ENCODE measurements at places on chromosomes 11 and 22.
A peak's percentile ranks its signal among the peaks of the same experiment; 100 is the strongest.

- DNase-seq, result no peak
Measured at GRCh38 chr22:30564761-30565119, 9.7 kb downstream of the GAL3ST1 start.

- DNase-seq, result no peak
Measured at GRCh38 chr11:122853261-122853660, 15.0 kb downstream of the CRTAM start.

DNA sequence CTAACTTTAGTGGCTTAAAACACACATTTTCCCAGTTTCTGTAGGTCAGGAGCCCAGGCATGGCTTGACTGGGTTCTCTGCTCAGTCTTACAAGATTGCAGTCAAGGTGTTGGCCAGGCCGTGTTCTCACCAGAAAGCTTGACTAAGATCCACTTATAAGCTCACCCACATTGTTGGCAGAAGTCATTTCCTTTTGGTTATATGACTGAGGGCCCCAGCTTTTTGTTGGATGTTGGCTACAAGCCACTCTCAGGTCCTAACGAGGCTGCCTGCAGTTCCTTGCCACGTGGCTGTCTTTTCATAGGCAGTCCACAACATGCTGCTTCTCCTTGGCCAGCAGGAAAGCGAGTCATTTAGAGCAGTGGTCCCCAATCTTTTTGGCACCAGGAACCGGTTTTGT is 79.3 kb upstream of the CRTAM start:
- no peak for DNase-seq

DNA sequence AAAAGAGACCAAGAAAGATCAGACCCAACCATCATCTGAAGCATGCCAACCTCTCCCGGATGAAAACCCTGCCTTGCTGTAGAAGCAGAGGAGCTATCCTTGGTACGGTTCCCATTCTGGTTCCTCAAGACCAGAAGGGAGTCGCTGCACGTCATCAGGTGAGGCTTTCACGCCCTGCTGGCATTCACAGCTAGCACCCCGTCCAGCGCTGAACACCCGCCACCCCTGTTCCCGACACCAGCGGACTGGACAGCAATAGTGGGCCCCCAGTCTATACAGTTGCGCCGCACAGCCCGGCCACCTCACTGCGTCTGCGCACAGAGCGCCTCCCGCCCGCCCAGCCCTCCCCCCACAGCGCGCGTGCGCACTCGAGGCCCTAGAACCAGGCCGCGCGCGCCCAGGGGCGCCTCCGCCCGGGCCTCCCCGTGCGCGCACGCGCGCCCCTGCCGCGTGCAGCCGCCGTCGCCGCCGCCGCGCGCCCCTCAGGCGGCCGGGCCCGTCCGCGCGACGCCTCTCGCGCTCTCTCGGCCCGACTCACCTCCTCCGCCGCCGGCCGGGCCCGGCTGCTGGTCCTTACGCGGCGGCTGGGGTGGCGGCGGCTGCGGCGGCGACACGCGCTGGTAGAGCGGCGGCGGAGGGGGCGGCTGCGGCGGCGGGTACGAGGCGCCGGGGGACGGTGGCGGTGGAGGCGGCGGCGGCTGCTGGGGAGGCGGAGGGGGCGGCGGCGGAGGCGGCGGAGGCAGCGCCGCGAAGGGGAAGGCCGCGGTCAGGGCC is 706 bp downstream of the SF1 start:
- DNase-seq, result peak; percentile 74

GRCh38 chr11:114040706-114041211 is 18.8 kb upstream of the ZBTB16 start:
- no peak for DNase-seq

DNA sequence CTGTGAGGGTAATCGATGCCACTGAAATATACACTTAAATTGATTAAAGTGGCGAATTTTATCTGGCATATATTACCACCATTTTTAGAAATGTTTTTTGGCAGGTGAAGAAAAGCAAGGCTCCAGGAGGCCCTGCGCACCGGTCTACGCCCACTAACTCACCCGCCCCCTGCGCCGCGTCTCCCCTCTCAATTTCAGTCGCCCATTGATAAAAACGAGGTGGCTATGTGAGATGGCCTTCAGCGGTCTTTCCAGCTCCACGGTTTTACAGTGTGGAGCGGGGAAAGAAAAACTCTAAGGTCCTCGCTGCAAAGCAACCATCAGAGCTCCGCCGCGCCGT is 602 bp upstream of the AQP11 start:
- DNase-seq, result no peak

- DNase-seq, result no peak
Measured at GRCh38 chr22:37502342-37503182, 16.4 kb upstream of the MFNG start.

DNA sequence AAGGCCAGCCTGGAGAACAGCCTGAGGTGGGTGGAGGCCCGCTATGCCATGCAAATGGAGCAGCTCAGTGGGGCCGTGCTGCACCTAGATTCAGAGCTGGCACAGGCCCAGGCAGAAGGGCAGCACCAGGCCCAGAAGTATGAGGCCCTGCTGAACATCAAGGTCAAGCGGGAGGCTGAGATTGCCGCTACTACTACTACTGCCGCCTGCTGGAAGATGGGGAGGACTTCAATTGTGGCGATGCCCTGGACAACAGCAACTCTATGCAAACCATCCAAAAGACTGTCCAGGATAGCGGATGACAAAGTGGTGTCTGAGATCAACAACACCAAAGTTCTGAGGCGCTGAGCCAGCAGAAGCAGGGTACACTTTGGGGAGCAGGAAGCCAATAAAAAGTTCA is 3.1 kb upstream of the TMEM218 start:
- DNase-seq, result no peak

DNA sequence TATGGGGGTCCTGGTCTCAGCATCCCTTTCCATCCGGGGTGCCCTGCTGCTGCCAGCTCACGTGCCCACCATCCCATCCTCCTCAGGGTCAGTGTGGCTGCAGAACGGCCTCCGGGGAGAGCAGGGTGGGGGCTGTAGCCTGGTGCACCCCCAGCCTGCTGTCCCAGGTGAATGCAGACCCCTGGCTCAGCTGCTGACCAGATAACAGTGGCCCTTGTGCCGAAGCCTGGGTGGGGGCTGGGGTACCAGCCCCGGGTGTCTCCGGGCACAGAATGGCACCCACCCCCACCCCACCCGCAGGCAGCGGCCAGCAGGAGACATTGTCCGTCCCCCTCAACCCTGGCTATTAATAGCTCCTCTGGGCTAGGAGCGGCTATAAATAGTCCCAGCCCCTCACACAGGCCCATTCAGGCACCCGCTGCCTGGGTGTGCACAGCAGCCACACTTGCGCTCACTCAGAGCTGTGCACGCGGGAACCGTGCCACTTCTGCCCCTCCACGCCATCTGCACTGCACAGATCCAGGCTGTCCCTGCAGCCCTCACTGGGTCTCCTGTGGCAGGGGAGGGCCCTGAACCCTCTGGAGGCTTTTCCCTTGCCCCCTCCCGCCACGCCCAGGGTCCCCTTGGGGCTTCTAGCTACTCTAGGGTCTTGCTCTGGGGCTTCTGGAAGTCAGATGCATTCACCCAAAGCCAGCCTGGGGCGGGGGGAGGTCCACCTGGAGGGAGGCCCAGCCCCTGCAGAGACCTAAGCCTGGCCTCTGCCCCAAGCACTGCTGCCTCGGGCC is 18.7 kb downstream of the CRELD2 start:
- DNase-seq, result no peak

DNA sequence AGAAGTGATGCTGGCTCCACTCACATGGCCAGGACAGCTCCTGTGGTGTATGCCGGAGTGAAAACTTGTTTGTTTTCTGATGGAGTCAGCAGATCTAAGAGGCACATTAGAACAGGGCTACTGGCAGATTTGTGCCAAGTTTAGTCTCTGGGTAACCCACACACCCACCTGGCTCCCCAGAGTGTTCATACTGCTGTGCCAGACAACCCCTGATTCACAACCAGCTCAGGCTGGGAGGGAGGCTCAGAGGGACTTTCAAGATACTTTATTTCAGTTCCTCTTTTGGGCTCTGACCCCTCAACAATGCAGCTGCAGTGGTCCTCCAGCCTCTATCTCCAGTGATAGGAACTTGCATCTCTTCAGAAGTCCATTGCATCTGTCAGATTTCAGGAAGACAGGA is 8.5 kb downstream of the NTM start:
- DNase-seq, result no peak

DNA sequence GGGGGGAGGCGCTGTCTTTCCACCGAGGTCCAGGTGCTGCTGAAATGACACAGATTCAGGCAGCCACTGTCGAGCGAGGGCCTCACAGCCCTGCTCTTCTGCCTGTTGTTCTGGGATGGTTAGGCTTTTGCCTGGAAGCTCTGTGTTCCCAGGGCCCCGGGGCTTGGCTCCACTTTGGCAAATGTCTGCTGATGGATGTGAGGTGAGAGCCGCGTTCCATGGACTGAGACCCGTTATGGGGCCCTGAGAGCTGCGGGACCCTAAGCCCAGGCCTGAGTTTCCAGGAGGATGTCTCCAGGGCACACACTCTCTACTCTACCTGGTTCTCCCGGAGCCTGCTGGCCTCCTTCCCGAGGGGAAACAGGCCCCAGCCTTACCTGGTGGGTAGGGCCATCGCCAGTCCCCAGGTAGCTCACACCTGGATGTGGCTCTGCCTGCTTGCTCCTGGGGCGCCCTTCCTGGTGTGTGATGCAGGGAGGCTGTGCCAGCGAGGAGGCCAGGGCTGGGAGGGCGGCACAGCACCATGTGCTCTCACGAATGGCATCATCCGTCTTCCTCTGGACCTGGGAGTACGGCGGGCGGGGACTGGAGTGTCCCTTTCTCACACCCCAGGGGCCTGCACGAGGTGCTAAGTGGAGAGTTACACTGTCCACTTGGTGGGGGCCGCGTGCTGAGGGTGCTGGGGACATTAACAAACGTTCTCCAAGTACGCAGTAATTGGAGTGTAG is 435.5 kb downstream of the TBC1D22A start:
- no peak for DNase-seq

GRCh38 chr11:24134879-24135589 is 361.8 kb upstream of the LUZP2 start:
- DNase-seq, result no peak

DNA sequence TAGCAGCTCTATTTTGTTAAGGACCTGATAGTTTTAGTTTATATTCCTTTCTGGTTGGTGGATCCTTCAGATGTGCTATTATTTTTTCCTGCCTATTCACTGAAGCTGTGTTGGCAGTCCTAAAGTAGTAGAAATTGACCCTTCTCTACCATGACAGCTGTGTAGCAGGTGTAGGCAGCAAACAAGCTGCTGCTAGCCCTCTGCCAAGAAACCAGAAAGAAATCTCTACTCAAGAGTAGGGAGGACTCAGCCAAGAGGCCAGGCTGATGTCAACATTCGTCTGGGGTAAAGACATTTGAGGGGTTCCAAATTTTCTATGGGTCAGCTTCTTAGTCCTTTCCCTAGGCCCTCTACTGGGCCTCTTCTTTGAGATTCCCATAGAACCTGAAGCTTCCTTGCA is 51.2 kb downstream of the CSTF3 start:
- DNase-seq, result no peak

DNA sequence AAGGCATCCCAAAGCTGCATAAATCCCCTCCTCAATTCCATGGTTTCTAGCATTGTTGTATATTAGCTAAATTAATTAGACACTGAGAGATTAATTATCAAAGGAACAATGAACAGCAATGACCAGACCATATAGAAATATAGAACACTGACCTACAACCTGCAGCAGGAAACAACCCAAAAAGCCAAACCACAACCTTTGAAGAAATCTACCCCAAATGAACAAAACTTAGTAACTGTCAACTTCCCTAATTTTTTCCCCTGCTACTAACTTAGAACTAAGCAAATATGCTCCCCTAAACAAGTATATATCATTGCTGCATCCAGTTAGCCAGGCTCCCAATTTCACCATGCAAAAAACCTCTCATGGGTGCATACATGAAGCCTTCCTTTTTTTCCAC is 268.0 kb upstream of the ANO3 start:
- no peak for DNase-seq

DNA sequence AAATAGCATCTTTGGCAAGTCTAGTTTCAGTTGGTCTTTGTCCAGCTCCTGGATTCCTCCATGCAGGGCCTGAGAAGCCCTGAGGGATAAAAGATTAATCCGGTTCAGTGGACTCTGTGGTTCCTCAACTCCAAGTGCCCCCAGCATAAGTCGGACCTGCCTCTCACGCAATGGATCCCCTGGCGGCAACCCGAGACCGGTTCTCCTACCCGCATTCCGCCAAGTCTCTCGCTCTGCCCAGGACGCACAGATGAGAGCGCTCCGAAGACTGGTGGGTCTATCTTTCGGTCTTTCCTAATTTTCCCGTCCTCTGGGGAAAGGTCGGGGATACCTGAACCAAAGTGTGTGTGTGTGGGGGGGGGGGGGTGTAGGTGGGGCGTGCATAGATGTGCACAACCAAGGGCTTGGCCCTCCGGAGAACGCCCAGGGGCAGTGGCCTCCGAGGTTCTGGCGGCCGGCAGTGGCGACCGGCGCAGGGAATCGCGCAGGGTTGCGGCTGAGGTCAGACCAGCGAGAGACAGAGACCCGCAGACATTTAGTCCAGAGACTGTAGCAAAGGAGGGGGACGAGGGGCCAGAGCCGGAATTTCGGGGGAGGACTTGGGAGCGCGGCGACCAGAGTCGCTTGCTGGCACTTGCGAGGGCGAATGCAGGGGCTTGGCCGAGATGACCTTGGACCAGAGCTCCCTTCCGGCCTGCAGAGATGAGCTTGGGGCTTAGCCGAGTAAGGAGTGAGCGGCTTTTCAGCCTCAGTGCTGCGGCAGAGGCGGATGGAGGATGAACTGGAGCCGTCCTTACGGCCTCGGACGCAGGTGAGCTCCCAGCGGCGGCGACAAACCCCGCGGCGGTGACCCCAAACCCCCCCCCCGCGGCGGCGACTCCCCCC is 712 bp upstream of the SLC2A11 start:
- peak; percentile 70 for DNase-seq

DNA sequence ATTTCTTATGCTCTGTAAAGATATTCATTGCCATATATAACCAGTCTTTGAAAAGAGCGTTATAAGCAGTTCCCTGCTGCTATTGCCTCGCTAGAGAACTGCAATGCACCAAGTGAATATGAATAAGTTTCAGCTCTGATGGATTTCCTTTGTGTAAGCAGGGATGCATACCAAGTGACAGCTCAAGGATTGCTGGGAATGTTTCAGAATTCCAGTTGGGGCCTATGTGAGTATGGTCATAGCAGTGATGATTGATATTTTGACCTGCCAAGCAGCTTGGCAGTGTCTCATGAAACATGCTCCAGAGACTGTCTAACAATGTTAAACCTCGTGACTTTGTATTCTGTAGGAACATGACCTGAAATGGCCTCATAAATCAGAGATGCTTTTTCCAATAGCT is 312.6 kb downstream of the C11orf87 start:
- no peak for DNase-seq

DNA sequence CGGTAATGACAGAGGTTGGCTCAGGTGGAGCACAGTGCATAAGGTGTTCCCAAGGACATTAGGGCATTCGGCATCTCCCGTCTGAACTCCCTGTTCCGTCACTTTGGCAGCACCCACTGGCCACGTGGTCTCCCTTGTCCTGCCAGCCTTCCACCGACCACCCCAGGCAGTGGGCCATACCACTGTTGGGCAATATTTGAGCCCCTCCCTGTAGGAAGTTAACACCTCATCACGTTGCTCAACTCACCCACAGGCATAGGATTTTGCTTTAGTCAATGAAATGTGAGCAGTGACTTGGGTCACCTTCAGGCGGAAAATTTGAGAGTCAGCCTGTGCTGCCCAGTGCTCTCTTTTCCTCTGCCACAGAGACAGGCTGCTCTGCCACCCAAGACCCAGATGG is 44.0 kb downstream of the SERPINH1 start:
- DNase-seq, result no peak
